GM12864 (cell line): ENCODE measurements at places on chromosomes 7 and 10.

DNA sequence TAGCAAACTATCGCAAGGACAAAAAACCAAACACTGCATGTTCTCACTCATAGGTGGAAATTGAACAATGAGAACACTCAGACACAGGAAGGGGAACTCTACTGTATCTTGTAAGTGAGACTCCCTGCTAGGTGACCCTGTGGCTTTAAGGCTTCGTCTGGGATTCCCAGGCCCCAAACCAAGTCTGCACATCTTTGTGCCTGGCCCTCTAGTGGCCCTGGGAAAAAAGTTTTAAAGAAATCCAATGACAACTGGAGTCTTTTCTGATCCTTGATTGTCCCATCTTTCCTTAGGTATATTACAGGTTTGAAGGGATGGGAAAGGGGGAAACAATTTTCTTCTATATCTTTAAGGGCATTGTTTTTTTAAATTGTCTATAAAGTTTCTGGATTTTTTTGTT, 10.6 kb upstream of the LIPM start:
- DNase-seq: peak; percentile 5

DNA sequence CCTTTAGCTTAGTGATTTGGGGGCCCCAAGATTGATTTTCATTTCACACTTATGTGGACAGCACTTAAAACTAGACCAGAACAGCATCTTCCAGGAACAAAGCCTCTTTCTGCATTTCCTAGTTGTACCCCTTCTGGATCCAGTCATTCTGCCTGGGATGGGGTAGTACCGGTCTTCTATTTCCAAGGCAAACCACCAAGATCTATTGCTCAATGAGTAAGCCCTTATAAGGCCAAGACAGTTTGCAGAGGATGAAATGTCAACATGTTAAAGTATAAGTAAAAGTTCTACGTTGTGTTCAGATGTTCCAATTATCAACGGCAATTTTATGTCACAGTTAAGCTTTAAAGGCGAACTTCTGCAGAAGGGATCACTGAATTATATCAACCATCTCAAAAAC, 106.9 kb upstream of the ZNF746 start:
- DNase-seq: no peak

- DNase-seq: no peak
These were observed 24.0 kb upstream of the NPS start for GRCh38 chr10:127524908-127525665.

GRCh38 chr7:41478187-41478586, 224.7 kb downstream of the INHBA start:
- no peak for DNase-seq

DNA sequence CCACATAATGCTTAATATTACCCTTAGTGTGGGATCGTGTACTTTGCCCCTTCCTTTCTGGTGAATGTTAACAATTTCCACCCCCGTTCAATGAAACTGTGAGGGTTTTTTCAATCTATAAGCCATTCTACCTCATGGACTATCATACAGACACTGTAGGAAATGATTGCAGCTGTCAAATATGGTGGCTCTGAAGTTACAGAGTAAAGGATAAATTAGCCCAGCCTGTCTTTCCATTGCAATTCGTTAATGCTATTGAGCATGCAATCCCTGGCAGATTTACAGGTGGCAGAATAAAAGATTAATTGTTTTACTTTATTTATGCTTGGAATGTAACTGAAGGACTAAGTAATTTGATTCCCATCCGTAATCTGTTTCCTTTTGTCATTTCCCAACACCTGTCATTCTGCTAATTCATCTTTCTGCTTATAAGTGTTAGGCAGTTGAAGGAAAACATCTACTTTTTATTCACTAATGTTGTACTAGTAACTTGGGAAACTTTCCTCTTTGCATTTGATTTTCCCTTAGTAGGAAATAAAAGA, 1211.6 kb upstream of the LRRN3 start:
- no peak for DNase-seq

GRCh38 chr10:31656851-31657433, 271.7 kb downstream of the ARHGAP12 start:
- DNase-seq: no peak

DNA sequence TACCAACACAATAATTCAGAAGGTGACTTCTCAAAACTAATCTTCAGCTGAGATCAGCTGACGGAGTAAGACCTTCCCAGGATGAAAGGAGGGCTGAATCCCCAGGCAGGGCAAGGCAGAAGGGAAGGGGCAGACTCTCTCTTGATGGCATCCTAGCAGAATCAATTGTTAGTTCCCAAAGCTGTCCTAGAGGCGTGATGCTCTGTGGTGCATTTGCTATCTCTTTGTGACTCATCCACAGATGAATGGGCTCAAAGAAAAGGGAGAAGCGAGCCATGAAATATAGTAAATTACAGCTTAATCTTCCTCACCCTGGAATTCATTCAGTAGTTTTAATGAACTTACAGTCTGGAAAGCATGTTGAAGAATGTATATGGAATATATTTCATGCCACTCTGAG, 37.2 kb downstream of the PDE1C start:
- DNase-seq: no peak

- no peak for DNase-seq
These were observed 302.0 kb upstream of the LYZL1 start for GRCh38 chr10:28986856-28987255.

DNA sequence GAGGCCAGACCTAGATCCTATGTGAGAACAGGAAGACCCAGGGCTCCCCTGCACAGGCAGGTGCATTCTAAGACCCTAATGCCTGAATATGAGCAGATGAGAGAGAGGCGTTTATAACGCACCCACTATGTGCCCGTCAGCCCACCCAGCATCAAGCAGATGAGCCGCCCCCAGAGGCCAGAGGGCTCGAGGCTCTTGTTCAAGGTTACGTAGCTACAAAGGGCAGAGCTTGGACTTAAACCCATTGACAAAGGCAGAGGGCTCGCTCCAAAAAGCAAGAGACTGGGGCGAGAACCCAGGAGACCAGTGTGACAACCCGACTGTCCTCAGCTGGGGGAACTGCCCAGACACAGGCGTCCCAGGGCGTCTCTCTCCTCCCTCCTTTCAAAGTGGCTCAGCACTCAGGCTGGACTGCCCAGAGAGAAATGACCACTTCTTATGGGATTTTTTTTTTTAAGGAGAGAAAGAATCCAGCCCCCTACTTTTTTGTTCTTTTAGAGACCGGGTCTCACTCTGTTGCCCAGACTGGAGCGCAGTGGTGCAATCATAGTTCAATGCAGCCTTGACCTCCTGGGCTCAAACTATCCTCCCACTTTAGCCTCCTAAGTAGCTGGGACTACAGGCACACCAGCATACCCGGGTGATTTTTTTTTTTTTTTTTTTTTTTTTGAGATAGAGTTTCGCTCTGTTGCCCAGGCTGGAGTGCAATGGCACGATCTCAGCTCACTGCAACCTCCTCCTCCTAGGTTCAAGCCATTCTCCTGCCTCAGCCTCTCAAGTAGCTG, 40.1 kb downstream of the TNRC18 start:
- no peak for DNase-seq

- no peak for DNase-seq
These were observed 98.9 kb downstream of the KMT2C start for GRCh38 chr7:152336754-152337368.

GRCh38 chr10:72122221-72122620, 33.9 kb upstream of the SPOCK2 start:
- DNase-seq: no peak

DNA sequence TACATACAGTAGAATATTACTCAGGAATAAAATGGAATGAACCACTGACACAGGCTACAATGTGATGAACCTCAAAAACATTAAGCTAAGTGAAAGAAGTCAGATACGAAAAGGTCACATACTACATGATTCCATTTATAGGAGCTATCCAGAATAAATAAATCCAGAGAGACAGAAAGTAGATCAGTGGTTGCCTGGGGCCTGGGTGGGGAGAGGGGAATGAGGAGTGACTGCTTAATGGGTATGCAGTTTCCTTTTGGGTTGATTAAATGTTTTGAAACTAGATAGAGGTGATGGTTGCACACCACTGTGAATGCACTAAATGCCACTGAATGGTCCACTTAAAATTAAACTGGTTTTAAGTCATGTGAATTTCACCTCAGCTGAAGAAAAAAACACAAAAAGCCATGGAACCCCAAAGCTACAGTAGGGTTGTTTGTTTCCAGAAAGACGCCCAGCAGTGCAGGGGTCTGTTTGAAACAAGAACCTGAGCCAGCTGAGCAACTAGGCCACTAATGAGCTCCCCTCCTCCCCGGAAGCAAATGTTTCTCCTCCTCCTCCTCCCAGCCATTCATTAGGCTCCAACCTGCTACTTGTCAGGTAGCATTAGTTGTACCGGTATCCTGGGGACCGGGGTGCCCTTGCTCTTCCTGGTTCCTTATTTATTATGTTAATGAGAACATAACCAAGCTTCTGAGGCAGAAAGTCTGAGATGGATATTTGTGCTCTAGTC, 168.4 kb downstream of the EVX1 start:
- no peak for DNase-seq

DNA sequence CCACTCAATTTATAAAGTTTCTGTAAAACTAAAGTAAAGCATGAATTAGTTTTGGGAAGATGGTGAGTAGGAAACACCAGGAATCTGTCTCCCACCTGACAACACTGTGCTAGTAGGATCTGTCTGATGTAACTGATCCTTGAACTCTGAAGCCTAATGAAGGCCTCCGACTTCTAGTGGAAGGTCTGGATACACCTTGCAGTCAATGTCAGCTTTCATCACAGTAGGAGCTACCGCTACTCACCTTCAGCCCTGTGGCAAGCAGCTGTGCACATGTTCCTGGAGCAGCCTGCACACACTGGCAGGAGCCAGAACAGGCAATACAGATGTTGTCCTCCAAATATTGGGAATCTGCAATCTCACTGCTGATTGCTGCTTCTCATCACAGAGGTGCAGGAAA, 471.4 kb downstream of the PTPRN2 start:
- no peak for DNase-seq

DNA sequence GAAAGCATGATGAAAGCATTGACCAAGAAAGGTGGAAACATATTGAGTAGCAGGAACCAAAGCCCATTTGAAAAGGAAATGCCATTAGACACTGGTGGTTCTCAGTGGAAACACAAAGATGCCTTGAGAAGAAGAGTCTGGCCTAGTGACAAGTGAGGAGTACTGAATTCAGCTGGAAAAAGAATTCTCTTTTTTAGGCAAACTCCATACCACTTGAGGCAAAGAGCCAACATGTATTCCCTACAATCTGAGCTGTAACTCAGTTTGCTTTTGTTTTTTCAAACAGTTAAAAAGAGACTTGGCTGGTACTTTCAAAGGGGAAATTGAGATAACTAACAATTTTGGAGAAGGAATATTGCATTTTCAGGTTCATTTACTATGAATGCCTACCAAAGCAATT, 624.0 kb downstream of the NRG3 start:
- DNase-seq: no peak
